ENCODE measurements at places on chromosomes 16 and 17. TPM values are rescaled to one million over a fixed set of nuclear protein-coding genes. Genes with fewer than 3 reads are reported as not detected.

Gene SLC35G6
- not detected for total RNA-seq

Gene CLDN6
- not detected for total RNA-seq

Gene TP53TG3D
- total RNA-seq, result 1.3 TPM

Gene HOXB2
- total RNA-seq, result 11.0 TPM

Gene WSCD1
- total RNA-seq, result 7.7 TPM

Gene MPP2
- 0.49 TPM for total RNA-seq

Gene ICAM2
- 70.5 TPM for total RNA-seq

Measured in upper lobe of right lung (tissue), 1 donor.